Liver (tissue), 10 donors: ENCODE measurements at places on chromosomes 11 and 22.

DNA sequence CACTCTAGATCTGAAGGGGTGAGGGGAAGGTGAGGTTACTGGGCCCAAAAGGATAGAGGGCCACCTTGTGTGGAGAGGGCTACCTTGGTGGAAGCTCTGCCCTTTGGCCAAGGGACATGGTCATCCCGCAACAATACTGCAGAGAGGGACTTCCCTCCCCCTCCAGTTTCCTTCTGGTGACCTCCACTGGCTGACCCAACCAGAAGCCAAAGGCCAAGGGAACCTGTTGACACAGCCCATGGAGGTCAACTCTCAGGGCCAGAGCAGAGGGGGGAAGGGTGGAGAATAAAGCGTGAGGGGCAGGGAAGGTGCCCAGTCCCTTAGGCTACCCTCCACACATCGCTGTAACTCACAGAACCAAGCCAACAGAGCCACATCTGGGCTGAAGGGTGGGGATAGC, 15.0 kb upstream of the RHOD start:
- DNase-seq, result peak; percentile 57

- DNase-seq, result no peak
Measured at GRCh38 chr22:50602338-50602700, 1.7 kb downstream of the MAPK8IP2 start.

DNA sequence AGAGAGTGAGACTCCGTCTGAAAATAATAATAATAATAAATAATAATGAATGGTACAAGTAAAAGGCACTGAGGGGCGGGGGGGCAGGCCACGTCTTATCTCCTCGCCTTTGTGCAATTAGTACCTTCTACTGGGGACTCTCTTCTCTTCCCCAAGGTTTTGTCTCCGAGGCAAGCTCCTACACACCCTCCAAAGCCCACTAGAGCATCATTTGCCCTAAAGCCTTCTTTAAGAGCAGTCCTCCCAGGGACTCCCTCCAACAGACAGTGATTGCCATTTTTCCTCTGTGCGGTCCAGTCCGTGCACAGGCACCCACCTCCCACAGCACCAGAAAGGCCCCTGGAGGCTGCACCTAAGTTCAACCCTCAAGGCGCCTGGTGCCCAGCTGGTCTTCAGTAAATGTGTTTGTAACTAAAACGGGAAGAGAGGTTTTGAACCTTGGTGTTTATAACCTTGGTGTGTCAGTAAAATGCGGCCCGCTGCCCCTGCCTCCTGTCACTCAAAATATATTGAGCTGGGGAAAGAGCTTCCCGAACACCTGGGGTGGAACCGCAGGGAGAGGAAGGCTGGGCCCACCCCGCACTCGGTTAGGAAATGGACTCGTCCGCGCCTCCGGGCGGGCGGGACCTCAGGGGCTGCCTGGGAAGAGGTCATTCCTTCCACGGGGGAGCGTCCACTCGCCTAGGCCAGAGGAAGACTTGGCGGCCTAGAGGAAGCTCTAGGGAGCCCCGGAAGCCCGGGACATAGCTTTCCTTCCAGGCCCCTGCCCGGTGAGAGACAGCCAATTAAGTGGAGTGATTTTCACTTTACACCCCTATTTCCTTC, 4.7 kb upstream of the KDELR3 start:
- peak; percentile 60 for DNase-seq

GRCh38 chr11:113908098-113908497, 3.5 kb downstream of the HTR3B start:
- DNase-seq, result no peak

GRCh38 chr11:104999721-105000120, 23.2 kb downstream of the CASP5 start:
- DNase-seq, result no peak

- DNase-seq, result no peak
Measured at GRCh38 chr11:63961608-63962412, 12.6 kb upstream of the COX8A start.

DNA sequence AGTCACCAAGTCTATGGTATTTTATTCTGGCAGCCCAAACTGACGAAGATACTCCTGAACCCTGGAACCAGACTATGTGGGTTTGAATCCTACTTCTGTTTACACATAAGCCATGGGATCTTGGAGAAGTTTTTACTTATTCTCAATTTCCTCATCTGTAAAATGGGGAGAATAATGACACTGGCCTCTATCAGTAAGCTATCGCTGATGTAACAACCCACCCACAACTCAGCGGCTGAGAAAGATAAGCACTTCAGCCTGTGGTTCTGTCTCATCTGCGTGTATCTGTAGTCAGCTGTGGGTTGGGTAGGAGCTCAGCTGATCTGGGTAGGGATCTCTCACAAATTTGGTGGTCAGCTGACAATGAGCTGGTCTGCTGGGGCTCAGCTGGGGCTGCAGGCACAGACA, 68.0 kb upstream of the ALX4 start:
- no peak for DNase-seq

DNA sequence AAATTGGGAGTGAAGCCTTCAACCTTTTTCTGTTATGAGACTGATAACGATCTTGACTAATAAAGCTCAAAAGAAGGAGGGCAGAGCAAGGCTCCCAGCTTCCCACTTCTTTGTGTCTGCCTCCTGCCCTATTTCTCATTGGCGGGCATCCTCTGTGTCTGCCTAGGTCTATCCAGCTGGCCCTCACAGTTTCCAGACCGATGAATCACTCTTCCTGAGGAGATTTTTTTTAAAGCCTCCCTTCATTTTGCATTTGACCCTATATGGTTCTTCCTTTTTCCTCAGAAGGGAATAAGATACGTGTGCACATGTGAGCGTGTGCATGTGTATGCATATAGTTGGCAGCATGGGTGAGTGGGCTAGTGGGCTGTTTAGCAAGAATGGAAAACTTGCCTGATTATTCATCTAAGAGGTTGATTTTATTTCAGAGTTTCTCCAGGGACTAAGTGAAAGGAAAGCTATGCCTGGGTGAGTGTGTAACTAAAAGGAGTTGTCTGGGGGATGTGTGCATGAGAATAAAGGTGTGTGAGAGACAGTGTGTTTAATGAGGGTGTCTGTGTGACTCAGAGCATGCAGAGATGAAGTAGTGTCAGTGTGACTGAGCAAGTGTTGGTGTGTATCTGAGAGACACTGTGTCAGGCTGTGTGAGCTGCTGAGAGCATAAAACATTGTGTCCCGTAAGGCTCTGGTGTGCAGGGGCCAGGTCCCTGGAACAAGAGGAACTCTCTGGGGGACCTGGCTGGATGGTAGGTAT, 12.2 kb downstream of the PHLDB1 start:
- DNase-seq, result no peak

- DNase-seq, result no peak
Measured at GRCh38 chr11:122731500-122731913, 76.0 kb downstream of the UBASH3B start.

- no peak for DNase-seq
Measured at GRCh38 chr11:67404515-67405195, 772 bp downstream of the TBC1D10C start.

GRCh38 chr11:111694851-111695250, 71.3 kb downstream of the PPP2R1B start:
- DNase-seq, result no peak

DNA sequence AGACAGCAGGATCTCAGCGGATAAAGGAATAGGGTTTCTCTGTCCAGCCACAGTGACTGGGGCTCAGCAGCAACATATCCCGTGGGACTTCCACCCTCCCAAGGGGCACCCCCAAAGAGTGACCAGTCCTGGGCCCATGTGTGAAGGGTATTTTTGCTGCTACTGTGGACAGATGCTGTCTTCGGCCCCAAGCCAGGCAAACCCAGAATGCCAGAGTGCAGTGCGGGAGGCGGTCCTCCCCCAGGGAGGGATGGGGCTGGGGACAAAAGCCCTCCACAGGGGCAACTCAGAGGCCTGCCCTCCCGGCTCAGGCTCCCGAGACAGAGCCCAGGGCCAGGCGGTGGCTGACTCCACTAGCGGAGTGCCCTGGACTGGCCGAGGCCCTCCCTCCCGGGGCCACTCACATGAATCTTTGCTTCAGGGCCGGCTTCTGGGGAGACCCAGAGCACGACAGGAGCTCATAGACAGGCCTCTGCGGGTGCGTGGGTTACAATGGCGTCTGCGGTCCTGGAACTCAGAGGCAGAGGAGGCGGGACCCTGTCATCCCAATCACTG, 34.7 kb upstream of the WNT7B start:
- no peak for DNase-seq

- no peak for DNase-seq
Measured at GRCh38 chr22:33789690-33790253, 130.5 kb downstream of the LARGE1 start.

DNA sequence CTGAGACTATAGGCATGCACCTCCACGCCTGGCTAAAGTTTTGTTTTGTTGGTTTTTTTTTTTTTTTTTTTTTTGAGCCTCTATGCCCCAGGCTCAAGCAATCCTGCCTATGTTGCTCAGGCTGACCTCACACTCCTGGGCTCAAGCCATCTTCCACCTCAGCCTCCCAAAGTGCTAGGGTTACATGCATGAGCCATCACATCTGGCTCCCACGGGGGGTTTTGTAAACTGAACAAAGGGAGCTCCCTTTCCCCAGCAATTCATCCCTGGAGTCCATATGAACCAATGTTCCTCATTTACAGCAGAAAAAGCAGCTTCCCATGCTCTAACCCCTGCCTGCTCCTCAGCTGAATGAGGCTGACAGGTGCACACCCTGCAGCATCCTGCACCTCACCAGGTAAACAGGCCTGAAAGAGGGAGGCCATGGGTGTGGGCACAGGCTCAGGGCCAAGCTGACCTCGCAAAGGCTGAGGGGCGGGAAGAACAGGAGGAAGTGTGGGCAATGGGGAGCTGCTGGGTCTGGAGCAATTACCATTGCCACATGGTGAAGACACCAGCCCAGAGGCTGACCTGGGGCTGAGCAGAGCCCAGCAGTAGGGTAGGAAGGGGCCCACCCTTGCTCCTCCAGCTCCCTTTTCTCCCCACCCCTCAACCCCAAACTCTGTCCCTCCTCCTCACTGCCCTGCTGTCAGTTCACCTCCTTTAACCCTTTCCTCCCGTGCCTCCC, 58.2 kb downstream of the RBX1 start:
- no peak for DNase-seq

DNA sequence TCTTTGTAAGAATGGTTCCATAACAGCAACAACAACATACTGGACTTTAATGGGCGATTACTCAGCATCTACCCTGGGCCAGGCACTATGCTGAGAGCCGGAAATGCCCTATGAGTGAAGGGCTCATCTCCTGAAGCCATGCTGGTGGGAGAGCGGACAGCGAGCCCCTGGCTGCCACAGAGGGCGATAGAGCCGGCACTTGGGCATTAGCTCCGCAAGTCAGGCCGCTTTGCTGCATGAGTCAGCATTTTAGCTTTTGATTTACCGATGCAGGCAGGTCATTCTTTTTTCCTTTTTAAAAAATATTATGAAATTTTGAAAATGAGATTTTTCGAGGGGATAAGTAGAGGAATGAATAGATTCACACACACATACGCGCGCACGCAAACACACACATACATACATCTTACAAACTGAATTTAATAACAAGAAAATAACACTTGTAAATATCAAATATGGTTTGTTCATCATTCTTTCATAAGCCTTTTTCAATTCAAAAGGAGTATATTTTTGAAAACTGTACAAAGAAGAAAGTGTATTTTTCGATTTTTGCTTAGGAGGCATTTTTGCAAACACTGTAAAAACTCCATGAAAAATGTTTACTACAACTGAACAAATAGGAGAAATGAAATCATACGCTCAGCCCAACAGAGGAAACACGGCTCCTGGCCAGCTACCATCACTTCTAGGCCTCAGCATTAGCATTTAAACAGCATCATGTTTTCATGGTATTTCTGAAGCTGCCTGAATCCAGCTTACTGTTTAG, 667.3 kb downstream of the OPCML start:
- DNase-seq, result no peak

GRCh38 chr11:58905721-58906547, 33.4 kb upstream of the GLYATL1 start:
- peak; percentile 63 for DNase-seq

DNA sequence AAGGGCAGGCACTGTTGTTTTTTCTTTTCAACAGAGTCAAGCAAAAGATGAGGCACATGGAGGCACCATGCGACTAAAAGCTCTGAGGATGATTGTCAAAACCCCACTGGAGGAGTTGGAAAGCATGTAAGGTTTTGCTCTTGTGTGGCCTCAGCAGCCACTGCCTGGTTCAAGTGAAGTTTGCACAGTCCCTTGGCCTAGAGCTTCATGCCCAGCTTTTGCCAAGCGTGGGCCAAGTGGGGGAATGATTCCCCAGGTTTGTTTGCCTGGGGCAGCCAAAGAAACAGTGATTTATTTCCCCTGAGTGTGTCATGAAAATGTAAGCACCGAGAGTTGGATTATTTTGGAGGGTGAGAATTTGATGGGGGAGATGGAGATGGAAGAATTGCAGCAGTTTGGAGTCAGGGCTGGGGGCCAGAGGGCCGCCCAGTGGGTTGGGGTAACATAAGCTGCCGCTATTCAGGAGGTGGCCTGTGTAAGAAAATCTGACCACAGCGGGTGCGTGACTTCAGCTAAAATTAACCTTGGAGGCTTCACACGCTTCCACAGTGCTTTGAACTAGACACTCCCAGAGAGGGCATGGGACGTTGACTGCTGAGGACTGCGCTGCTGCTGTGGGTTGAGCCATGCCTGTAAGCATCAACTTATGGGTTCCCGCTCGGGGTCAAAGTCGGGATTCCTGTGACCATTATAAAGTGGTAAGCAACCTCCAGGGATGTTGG, 100.7 kb downstream of the NAV2 start:
- no peak for DNase-seq

GRCh38 chr11:69122630-69123431, 32.9 kb upstream of the SMIM38 start:
- DNase-seq, result peak; percentile 52

DNA sequence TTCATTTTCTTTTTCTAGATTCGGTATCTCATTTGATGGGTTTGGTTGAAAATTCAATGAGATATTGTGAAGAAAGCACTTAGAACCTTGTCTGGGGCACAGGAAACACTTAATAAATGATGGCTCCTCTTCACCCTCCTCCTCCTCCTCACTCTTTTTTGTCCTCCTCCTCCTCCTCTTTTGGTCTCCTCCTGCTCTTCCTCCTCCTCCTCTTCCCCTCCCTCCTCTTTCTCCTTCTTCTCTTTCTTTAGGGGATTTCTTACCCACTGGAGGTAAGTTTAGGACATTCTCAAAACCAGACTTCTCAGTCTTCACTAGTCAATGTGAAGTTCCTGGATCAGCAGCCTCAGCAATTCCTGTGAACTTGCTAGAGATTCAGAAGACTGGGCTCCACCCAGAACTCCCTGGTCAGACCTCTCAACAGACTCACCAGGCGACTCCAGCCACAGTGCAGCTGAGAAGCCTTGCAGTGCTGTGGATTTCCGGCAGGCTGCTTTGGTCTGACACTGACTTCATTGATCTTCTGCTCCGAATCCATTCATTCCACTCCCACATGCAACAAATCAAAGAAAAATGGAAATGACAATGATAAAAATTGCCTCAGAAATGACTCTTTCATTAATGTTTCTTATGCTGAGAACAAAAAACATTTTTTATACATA, 368.6 kb upstream of the B3GAT1 start:
- no peak for DNase-seq

GRCh38 chr22:27792452-27793161, 8.9 kb downstream of the MN1 start:
- no peak for DNase-seq

DNA sequence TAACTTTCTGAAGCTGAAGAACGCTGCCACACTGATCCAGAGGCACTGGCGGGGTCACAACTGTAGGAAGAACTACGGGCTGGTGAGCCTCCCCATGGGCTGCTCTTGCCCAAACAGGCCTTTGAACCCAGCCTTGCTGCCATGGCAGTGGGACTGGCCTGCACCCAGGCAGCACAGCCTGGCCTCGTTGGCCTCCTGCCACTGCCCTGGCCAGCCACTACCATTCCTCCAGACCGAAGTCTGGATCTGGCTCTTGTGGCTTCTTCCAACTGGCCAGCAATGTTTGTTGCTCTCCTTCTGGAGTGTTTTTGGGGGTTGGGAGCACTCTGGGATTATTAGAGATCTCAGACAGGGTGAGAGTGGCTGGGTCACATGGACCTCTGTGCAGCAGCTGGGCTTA, 51.0 kb downstream of the MYO7A start:
- no peak for DNase-seq
